ENCODE measurements at places on chromosomes 6 and 20.

DNA sequence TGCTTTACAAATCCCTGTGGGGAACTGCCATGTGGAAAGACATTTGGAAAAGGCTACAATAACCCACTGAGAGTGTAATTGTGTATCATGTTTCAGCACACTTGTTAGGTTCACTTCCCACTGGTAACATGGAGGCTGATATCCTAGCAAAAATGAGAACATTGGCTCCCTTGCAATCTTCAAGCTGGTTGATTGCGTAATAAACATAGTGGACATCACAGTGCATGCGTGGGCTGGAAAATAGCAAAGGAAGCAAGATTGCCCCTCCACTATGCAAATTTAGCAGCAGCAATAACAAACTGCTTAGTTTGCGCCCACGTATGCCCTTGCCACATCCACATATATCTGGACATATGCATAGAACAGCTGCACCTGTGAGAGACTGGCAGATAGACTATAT is 410.2 kb downstream of the MEI4 start:
- DNase-seq: no peak

DNA sequence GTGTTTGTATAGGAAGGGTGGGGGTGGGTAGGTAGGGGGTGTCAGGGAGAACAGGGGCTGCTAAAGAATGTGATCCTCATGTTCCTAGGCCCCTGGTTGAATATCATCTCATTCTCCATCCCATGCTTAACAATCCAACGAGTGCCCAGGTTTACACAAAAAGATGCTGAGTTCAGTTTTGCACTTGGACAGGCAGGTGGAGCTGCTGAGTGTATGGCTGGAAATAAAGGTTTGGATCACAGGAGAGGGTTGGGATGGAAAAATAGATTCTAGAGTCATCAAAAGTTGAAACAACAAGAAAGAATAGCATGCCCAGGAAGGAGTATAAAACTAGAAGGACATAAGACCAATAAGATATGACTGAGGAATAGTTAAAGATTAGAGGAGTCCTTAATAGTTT is 14.2 kb downstream of the CHD6 start:
- DNase-seq: no peak

DNA sequence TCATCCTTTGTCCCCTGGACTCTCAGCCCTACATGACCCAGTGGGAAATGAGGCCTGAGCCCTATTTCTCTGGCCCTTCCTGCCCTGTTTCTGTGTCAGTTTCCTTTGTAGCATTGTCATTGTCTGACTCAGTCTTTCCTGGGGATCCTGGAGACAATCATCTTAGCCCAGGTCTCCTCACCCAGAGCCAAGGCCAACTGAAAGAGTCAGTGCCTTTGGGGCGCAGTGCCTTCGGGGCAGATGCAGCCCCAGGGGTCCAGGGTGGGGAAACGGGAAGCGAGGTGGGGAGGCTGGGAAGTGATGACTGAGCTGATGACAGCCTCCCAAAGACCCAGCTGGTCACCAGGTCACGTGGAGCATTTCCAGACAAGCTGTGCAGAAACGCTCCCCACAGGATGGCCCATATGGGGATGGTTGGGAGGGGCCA is 93.3 kb upstream of the SULF2 start:
- DNase-seq: no peak

GRCh38 chr20:20227013-20227571 is 140.8 kb upstream of the INSM1 start:
- DNase-seq: no peak

DNA sequence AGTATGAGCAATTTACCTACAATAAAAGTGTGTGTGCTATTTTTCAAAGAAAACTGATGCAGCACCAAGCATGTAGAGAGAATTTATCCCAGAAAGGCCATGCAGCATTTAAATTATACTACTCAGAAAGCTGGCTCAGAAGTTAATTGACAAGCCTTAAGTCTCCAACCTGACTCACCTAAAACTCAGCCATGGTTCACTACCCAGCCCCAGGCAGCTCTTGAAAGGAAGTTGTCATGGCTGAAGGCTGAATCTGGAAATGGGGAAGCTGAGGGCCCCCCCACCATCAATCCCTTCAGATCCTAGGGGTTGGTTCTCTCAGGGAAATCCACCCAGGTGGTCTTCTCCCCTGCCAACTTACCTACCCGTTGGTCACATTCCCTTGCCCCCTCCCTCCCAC is 19.7 kb downstream of the PPIL6 start:
- no peak for DNase-seq

DNA sequence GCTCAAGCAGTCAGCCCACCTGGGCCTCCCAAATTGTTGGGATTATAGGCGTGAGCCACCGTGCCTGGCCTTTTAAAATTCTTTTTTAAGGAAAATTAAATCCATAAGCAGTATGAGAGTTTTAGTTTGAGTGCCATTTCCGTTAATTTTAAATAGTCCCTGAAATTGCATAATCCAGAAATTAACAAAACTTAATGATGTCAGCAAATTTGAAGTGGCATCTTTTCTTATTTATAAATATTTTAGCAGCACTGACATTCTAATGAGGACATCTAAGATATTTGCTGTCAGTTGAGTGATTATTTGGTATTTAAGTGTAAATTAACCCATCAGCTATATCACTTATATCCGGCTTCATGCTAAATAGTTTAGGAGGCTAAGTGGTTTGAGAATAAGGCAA is 42.9 kb upstream of the FAM184A start:
- DNase-seq: no peak

- DNase-seq: no peak
Observed at GRCh38 chr6:19153270-19153980, 683.7 kb upstream of the ID4 start.

DNA sequence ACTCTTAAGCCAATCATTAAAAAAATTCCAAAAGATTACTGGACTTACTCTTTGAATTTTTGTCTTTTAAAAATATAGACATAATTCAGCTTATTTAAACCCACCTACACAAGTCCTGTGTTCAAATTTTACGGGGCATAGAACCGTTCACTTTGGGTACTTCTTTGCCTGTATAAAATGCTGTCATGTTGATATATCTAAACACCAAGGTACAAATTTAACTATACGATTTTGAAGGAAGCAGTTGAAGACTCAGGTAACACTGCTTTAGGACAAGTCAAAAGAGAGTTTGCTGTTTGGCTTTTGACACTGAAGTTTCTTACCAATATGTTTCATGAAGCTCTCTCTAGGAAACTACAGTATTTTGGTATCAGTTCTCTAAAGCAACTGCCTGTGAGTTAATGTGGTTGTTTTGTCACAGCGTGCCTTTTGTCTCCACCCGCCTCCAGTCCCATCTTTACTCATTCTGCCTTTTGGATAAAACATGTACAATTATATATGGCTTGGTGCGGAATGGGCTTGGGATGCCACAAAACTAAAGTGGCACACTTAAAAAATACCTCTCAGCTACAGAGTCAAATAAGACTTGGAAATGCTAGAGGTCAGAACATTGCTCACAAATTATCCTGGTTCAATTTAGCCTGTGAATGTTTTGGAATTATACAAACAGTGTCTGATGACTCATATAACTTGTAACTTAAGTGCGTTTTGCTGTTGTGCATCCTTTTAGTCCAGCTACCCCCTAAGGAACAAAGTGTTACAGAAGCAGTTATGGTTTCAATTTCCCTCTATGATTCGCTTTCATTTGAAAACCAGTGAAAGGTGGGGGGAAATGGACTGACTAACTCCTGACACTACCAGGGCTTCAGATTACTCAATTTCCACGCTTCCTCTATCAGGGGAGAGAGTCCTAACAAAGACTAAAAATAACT is 38.7 kb downstream of the RGS17 start:
- no peak for DNase-seq

DNA sequence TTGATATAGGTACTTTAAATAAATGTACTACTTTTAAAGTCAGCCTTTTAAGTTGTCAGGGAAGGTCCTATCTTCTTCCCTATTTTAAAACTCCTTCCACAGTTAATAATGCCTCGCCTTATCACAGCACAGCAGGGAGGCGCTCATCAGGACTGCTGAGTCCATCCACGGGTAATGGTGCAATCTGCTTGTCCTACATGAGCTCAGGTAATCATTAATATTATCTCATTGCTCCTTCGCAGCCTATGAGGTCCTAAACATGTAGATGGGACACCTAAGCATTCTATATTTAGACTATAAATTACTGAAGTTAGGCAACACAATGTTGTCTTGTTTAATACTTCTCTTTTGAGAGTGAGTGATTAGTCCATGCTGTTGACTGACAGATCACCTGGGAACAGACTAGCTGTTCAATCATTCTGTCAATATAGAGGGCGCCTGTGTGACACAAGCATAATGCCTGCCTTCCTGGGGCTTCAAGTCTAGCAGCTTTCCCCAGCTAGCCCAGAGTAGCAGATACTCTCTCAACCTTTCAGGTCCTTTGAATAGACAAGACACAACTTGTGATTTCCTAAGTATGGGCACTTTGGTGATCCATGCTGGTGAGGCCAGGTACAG is 91.0 kb downstream of the FYN start:
- DNase-seq: no peak

All from activated CD4-positive, alpha-beta memory T cell treated with anti-CD3 and anti-CD28 coated beads, Interleukin-2, amount 10 ng/mL, durations not matched to agents 7 days and 5 days (primary cell).